ENCODE measurements at places on chromosomes 16 and 17.

DNA sequence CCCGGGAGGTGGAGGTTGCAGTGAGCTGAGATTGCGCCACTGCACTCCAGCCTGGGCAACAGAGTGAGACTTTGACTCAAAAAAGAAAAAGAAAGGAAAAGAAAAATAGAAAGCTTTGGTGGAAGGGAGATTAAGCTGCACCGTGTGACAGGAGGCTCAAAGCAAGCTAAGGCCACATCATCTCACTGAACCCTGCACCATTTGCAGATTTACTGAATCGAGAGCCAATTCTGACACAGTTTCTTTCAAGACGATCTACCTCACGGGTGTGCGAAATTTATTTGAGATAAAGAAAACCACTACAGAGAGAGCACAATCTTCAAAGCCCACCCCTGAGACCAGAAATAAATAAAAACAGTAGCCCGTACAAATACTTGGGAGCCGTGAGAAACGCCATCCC, 49.6 kb downstream of the RTN4RL1 start:
- DNase-seq = no peak

DNA sequence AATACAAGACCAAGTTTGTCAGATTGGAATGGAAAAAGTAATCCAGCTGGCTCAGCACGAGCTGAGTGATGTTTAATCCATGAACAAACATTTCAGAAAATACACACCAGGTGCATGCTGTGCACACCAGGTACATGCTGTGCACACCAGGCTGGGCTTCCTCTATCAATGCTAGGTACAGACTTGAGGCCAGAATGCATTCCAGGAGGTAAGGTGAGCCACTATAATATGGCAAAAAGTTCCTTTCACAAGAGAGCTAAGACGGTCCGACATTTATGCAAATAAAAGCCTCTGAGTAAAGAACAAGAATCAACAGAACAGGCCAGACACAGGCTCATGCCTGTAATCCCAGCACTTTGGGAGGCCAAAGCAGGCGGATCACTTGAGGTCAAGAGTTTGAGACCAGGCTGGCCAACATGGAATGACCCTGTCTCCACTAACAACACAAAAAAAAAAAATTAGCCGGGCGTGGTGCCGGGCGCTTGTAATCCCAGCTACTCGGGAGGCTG, 128.2 kb downstream of the ZNF778 start:
- DNase-seq = no peak

DNA sequence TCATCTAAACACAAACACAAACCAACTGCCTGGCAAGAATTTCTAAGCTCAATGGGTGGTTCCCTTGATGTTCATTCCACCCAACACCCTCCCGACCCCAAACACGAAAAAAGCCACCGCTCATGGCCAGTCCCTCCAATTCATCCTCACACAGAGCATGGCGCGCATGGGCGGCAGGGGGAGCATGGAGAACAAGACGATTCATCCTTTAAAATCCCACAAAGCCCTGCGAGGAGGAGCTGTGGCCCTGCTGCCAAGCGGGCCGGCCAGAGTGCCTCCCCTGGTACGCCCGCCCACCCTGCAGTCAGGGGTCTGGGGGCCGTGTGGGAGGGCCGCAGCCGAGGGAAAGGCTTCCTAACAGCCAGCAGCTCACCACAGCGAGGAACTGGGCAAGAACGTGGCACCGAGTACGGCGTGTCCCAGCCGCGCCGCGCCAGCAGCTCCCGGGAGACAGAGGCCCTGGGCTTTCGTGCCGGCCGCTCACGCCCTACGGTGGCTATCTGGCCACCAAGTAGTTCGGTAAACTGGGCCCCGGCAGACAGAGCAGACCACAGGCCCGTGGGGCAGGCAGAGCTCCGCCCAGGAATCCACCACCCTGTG, 60.9 kb downstream of the KLHDC4 start:
- no peak for DNase-seq

- no peak for DNase-seq
Measured at GRCh38 chr16:1121601-1122397, 25.8 kb upstream of the C1QTNF8 start.

- no peak for DNase-seq
Measured at GRCh38 chr16:11990702-11991390, 14.3 kb downstream of the SNX29 start.

DNA sequence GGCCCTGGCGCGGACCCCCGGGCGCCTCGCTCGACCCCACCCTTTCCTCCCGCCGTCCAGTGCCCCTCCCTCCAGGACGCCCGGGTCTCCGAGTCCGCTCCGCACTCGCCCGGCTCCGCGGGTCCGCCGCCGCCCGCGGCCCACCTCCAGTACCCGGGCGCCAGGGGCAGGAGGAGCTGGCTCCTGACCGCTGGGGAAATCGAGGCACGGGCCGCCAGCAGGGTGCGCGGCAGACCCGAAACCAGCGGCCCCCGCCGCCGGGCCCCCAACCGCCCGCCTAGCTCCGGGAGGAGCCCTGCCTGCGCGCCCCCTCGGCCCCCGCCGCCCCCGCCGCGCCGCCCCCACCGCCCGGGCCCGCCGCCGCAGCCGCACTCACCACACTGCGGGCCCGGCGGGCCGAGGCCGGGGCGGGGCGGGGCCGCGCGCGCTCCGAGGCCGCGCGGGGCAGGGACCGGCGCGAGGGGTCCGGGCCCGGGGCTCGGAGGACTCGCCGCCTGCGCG, 333 bp downstream of the MAFG start:
- peak; percentile 55 for DNase-seq

GRCh38 chr16:58114827-58115825, 14.1 kb downstream of the CFAP20 start:
- no peak for DNase-seq

GRCh38 chr16:67803894-67804293, 2.5 kb downstream of the RANBP10 start:
- peak; percentile 65 for DNase-seq

DNA sequence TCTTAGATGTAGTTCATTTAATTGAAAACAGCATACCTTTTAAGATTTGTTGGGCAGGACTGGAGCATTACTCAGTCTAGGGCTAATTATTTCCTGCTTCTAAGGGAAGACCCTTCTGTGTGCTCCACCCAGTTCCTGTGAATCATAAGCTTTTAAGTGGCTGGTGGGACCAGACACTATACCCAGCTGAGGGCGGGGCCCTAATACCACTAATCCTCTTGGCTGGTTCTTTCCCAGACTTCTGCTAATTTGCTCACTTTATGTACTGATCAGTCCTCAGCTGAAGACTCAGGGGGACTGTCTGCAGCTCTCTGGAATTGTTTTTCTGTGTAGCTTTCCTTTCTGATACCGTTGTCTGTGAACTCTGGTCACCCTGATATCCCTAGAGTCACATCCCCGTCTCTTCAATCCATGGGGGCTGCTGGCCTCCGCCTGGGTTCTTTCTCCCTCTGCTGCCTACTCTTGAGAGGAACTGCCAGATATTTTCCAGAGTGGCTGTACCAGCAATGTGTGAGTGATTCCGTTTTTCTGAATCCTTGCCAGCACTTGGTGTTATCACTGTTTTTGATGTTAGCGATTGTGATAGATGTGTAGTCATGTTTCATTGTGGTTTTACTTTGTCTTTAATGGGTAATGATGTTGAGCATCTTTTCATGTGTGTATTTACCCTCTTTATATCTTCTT, 35.1 kb downstream of the MFSD11 start:
- DNase-seq = peak; percentile 85

GRCh38 chr17:12180644-12181261, 160.1 kb downstream of the MAP2K4 start:
- peak; percentile 73 for DNase-seq

DNA sequence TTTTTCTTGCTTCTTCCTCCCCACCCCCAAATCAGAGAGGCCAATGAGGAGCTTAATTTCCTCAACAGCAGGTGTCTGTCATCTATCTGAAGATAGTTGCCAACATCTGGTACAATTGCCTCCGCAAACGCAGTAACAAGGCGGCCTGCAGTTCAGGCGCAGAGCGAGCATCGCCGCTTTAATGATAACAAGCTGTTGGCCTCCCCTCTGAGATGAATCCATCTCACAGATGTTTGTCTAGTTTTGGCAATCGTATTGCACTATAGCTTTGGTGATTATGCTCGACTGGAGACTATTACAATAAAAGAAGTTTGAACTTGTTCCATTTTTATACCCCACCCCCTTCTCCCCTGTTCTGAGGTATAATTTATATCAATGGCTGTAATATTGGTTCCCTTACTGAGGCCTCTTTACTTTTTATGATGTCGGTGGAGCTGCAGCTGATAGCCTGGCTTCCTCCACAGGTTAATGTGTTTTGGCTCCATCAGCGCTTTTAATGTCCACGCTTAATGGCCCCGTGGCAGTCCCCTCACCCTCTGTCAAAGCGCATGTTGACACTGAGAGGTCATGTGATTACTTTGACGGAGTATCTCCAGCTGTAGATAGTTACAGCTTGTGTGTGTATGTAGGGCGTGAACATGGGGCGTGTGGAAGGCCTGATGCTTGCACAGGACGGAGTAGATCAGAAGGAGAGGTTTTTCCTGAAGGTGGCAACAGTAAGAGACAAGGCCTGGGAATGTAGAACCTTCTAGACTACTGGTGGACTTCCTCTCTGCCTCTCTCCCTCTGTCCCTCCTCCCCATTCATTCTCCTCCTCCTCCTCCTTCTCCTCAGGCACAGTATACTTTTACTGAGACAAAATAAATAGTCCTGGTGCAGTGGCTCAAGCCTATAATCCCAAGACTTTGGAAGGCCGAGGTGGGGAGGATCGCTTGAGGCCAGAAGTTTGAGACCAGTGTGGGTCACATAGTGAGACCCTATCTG, 164.7 kb downstream of the MSI2 start:
- DNase-seq = peak; percentile 91

GRCh38 chr17:82053556-82054263, 2.0 kb downstream of the GPS1 start:
- DNase-seq = no peak

DNA sequence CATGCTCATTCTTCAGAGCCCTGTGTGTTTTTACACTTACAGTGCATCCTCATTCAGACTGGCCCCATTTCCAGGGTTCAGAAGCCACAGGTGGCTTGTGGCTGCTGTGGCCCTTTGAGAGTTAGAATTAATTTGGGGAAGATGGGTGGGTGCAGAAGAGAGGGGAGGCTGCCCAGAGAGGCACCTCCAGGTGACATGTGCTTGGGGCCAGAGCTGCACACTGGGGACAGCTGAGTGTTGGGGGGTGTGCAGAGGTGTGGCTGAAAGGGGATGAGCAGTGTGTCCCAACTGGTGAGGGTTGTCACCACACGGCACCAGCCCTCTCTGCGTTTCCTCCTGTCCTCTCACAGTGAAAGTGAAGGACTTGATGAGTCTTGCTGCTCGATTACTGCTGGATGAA, 6.9 kb upstream of the EIF1 start:
- DNase-seq = no peak

- DNase-seq = no peak
Measured at GRCh38 chr17:27321372-27321771, 27.5 kb downstream of the WSB1 start.

GRCh38 chr16:813204-813915, 12.8 kb upstream of the GNG13 start:
- DNase-seq = peak; percentile 70

DNA sequence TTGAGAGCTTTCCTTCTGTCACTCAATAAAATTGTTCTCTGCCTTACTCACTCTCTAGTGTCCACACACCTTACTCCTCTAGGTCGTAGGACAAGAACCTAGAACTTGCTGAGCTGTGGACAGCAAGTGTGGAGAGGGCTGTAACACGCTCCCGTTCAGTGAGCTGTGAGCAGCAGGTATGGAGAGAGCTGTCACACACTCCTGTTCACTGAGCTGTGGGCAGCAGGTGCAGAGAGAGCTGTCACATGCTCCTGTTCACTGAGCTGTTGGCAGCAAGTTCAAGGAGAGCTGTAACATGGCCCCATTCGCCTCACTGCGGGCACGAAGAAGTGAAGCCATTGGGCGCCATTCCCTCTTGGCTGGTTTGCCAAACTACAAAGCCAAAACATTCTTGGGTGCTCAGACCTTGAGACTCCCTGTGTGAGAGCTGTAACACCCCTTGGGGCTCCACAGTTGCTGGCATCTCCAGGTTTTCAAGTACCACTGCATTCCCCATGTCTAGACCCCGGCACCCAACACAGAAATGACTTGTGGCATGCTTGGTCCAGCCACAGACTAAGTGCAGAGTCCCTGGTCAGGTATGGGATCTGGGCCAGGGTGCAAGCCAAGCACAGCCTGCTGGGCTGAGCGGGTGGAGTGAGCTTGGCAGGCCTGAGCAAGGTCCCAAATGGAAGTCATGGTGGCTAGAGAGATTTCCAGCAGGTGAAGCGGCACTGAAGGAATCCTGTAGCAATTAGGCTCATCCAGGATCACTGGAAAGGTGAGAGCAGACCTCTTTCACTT, 608.0 kb upstream of the CDH8 start:
- DNase-seq = no peak

- DNase-seq = no peak
Measured at GRCh38 chr16:64629622-64630021, 492.2 kb downstream of the CDH11 start.

DNA sequence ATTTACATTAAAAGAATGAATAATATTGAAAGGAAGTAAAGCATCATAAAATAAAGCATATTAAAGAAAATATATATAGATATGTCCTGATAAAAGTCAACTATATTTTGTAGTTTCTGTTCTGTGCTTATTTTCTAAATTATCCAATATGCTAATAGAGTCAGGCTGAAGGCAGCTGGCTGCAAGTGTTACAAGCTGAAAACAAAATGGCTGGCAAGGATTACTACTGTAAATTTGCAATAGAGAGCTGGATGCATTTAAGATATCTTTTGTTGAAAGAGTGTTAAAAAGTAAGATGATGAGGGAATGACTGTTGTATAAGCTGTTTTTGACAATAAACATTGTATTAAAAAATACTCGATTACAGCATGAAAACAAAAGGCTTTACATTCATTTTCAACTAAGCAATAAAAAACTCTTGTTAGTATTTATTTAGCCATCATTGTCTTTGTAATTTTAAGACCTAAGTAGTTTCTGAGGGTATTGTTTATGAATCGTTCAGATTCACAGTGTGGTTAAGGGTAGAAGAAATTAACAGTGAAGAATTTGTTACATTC, 76.3 kb downstream of the TANC2 start:
- no peak for DNase-seq

DNA sequence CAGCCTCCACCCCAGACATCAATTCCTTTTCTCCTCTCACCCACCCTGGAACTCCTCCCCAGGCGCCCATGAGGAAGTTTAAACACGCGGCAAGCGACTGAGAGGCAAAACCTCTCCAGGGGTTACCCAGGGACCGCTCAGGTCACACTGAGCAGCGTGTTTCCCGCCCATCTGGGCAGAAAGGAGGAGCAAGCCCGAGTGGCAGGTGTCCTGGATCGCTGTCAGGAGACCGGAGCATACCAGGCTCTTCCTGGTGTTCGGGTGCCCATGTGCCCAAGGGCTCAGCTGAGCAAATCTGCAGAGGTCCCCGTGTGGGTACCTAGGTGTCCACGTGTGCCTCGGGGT, 491 bp downstream of the SLC25A19 start:
- peak; percentile 75 for DNase-seq

DNA sequence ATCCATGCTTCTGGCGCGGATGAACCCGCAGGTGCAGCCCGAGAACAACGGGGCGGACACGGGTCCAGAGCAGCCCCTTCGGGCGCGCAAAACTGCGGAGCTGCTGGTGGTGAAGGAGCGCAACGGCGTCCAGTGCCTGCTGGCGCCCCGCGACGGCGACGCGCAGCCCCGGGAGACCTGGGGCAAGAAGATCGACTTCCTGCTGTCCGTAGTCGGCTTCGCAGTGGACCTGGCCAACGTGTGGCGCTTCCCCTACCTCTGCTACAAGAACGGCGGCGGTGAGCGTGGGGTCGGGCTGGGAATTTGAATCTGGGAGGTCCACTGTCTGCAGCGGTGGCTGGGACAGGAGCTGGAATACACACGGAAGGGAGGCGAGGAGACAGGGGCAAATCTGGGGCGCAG, 904 bp downstream of the SLC6A2 start:
- no peak for DNase-seq

Measured in hematopoietic multipotent progenitor cell treated with erythropoietin and hydrocortisone succinate and interleukin-3 and kit ligand, for 4 days (in vitro differentiated cells).